ENCODE measurements at places on chromosomes 4 and X.

- no peak for DNase-seq
Measured at GRCh38 chrX:19740744-19741143, 146.7 kb downstream of the SH3KBP1 start.

- no peak for DNase-seq
Measured at GRCh38 chr4:131348263-131348662, 1800.8 kb upstream of the PCDH10 start.

- no peak for DNase-seq
Measured at GRCh38 chr4:120977435-120977997, 55.0 kb upstream of the PRDM5 start.

GRCh38 chr4:25088093-25088952 lies 57.6 kb upstream of the LGI2 start:
- no peak for DNase-seq

GRCh38 chr4:169612871-169613859 lies 782 bp upstream of the NEK1 start:
- peak; percentile 58 for DNase-seq

GRCh38 chrX:17380221-17380620 lies 5.2 kb downstream of the NHS start:
- DNase-seq, result no peak

- DNase-seq, result no peak
Measured at GRCh38 chr4:188714907-188715306, 575.7 kb downstream of the TRIML1 start.

GRCh38 chr4:155809835-155810234 lies 51.0 kb downstream of the GUCY1B1 start:
- no peak for DNase-seq

DNA sequence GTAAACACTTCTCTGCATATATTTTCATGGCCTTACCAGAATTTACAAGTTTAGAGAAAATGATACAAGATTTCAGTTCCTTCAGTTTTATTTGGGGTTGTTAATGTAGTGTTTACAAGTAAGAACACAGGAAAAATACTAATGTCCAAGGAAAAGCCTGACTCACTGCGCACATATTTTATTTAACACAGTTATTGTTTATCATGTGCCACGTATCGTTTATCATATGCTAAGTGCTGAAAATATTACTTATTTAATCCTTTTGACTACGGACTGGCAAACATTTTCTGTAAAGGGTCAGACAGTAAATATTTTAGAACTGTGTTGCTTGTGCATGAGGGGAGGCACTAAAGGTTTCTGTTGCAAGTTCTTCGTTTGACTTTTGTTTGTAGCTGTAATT lies 794 bp downstream of the HSD17B13 start:
- no peak for DNase-seq

GRCh38 chr4:168743601-168744000 lies 246.7 kb downstream of the PALLD start:
- DNase-seq, result no peak

DNA sequence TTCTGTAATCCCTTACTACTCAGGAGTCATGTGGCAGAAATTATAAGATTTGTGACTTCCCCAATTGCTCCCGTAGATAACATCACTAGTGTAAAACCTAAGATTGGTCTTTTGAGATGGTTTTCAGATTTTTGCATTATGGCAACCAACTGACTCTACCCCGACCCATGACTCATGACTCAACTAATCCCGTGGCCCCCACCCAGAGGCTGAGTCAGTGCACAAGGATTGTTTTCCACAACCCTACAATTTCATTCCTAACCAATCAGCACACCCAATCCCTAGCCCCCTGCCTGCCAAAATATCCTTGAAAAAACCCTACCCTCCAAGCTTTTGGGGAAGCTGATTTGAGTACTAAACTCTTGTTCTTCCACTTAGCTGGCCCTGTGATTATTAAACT lies 109.4 kb upstream of the FAM9C start:
- DNase-seq, result no peak

DNA sequence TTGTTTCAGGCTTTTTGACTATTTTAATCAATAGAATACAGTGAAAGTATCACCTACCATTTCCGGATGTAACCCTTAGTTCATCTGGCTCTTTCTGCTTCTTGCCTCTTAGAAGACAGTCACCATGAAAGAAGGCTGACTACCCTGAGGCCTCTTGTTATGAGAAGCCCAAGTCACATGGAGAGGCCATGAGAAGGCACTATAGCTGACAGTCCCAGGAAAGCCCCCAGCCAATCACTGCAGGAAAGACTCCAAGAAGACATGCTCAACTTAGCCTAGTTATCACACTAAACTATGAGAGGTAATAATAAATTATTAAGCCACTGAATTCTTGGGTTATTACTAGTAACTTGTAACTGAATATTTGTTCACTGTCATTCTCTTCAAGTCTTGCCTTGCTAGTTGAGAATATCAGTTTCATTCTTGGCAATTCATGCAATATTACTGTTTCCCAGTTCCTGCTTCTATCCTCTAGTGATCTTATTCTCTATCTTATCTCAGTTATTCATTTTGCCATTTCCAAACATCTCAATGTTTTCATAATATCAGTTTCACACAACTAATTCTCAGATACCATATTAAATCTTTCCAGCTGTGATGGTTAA lies 57.1 kb upstream of the GUCY1A1 start:
- DNase-seq, result no peak

DNA sequence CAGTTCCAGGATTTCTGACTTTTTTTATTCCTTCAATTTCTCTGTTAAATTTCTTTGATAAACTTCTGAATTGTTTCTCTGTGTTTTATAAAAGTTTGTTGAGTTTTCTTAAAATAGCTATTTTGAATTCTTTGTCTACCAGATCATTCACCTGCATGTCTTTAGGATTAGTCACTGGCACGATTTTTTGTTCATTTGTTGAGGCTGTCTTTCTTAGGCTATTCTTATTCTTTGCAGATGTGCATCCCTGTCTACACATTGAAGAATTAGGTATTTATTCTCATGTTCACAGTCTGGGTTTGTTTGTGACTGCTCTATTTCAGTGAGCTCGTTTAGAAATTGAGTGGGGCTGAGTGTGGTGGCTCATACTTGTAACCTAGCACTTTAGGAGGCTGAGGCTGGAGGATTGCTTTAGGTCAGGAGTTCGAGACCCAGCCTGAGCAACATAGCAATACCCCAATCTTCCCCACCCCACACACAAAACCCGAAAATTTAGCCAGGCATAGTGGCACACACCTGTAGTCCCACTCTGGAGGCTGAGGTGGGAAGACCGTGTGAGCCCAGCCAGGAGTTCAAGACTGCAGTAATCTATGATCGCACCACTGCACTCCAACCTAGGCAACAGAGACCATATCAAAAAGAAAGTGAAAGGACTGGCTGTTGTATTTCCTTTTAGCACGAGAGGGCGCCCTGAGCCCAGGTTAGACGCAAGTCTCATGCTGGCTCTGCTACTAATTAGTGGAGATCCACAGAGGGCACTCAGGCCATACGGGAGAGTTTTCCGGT lies 42.0 kb downstream of the F8 start:
- DNase-seq, result peak; percentile 62

DNA sequence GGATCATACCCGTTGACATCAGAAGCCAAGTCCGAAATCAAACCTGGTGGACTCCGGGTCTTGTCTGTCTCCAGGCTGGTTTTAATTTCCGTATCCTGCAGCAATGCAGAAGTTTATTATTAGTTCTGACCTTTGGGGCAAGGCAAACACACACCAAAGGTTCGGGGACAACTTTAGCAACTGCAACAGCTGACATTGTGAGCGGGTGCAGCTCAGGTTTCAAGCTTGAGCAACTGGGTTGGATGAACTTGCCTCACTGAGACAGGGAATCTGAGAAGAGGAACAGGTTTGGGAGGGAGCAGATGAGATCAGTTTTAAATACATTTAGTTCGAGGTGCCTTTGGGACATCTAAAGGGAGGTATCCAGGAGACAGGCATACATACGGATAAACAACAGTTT lies 110.7 kb downstream of the GNL3L start:
- DNase-seq, result no peak

GRCh38 chr4:109557433-109557832 lies 2.6 kb upstream of the MCUB start:
- DNase-seq, result no peak

- DNase-seq, result no peak
Measured at GRCh38 chrX:45591650-45592049, 391.0 kb upstream of the DIPK2B start.

- DNase-seq, result peak; percentile 58
Measured at GRCh38 chr4:52911684-52912294, 49.7 kb downstream of the RASL11B start.

DNA sequence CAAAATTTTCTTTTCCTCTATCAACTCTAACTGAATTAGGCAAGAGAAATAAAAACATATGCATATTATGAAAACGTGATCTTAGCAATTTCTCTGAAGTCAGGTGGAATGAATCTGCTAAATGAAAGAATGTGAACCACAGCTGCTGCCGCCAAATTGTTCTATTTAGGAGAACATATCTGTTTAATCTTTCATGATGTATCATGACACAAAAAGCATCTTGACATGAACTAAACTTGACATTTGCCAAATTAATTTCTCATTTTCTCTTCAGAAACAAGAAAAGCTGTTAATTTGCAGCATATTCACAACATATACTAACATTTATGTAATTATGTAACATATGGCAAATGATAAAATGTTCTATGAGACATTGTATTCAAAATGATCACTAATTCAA lies 1237.9 kb downstream of the TECRL start:
- DNase-seq, result no peak

DNA sequence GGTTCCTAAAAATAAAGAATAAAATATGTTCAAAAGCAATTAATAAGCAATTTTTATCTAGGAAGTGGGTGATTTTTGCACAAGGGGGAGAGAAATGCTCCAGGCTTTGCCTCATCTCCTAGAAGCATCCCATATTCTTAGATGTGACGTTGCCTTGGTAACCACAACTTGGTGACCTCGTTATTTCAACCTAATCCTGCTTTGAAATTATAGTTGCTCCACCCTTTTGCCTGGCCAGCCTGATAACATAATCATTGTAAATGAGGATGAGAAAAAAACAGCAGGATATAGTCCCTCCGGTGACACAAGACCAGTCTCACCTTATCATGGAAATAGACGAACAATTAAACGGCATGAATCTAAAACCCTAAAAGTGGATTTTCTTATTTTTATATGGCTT lies 194.4 kb downstream of the QDPR start:
- DNase-seq, result no peak

DNA sequence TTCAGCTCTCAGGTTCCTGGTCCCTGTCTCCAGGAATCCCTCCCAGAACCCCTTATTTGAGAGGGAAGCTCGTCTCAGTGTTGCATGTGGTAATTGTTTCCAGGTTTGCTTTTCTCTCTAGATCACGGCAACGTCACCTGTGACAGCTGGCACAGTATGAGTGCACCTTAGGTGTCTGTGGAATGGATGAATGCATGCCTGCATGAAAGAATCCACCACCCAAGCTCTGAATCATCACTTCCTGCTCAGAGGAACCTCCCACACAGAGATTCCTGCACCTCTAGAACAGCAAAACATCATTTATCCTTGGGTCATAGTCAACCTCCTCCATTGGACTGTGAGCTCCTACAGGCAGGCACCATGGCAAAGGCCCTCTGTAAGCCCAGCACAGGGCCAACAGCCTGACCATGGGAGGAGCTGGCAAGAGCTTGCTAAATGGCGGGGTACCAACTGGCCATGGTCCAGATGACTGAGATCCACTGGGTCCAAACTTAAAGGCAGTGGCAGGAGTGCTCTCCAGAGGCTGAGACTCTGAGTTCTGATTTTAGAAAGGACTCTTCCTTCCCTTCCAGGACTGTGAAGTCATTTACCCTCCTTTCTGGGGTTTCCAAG lies 116.2 kb downstream of the SLC2A9 start:
- no peak for DNase-seq

GRCh38 chr4:110306303-110306702 lies 107.9 kb upstream of the ELOVL6 start:
- no peak for DNase-seq

- DNase-seq, result no peak
Measured at GRCh38 chrX:41912923-41913322, 10.4 kb downstream of the CASK start.

DNA sequence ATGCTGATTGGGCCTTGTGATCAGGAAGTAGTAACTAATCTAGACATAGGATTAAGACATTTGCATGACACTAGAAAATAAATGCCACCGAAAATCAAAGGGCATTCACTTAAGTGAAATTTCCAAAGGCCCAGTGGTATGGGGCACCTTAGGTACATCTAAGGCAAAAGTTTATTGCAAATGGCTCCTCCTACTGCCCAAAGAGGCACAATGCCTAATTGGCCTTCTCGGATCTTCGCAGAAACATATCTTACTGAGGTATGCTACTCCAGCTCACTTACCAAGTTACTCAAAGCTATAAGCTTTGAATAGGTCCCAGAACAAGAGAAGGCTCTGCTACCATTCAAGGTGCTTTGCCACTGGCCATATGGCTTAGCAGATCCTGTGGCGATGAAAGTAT lies 174.8 kb upstream of the CXCL13 start:
- no peak for DNase-seq

DNA sequence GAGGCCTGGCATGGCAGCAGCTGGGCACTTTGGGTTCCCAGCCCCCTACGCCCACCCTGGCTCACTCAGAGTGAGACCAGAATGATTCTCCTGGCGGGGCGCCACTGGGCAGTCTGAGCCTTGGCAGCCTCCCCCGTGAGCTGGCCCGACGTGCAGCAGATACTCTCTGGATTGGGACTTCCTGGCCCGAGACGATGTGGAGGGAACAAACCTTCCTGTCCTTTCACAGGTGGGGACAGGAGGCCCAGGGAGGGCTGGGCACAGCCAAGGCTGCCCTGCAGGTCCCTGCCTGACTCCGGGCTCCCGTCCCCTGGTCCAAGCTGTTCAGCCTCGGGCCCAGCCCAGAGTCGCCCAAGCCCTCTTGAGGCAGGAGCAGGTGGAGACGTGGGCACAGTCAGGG lies 17.9 kb upstream of the ADD1 start:
- no peak for DNase-seq

- no peak for DNase-seq
Measured at GRCh38 chr4:79141530-79141929, 184.3 kb downstream of the NAA11 start.

DNA sequence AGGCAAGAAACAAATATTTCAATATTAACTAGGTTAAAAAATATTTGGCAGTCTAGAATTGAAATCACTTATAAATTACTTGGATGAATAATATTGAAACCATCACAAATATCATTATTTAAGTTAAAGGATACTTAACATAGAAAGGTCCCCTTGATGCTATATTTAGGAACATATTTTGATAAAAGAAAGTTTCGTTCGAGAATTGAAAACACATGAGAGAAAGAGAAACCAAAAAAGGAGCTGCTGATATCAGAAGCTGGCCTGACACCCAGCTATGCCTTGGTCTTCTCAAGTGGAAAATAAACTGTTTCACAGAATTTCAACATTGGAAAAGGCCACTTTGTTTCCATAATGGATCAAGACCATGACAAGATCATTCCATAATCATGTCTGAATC lies 762.4 kb downstream of the DMD start:
- no peak for DNase-seq

- DNase-seq, result no peak
Measured at GRCh38 chr4:146073517-146073916, 102.0 kb upstream of the LSM6 start.

All from T-helper 9 cell (primary cell).